Kidney tubule cell (primary cell): ENCODE measurements at places on chromosomes 1 and 21.

DNA sequence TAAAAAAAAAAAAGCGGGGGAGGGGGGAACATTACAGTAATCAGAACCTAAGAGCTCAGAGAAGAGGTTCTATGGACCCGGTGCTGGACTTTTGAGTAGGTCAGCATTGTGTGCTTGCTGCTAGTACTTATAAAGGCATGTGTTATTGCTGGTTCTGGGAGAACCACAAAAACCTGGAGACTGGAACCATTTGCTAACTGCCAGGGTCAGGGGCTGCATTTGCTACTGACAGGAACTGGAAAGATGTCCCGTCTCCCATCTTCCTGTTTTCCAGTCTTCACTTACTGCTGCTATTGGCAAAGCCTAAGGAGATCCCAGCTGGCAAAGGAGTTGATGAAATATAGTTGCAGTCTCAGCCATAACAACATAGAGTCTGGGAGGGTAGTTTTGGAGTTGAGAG, 4.3 kb downstream of the RNF2 start:
- DNase-seq: no peak

DNA sequence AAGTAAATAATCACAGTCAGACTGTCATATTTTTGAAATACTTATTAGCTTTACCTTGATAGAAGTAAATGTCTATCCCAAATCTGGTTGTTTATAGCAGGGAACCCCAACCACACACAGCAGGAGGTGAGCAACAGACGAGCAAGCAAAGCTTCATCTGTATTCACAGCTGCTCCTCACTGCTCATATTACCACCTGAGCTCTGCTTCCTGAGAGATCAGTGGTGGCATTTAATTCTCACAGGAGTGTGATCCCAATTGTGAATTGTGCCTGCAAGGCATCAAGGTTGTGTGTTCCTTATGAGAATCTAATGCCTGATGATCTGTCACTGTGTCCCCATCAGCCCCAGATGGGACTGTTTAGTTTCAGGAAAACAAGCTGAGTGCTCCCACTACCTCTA, 104.3 kb downstream of the GPATCH2 start:
- DNase-seq: no peak

GRCh38 chr21:15437883-15438282, 291.9 kb upstream of the USP25 start:
- peak; percentile 67 for DNase-seq

GRCh38 chr1:74964508-74965102, 169.6 kb upstream of the LHX8 start:
- DNase-seq: no peak

- DNase-seq: no peak
These were observed 151.5 kb downstream of the PEX14 start for GRCh38 chr1:10626131-10626731.

- peak; percentile 77 for DNase-seq
These were observed 79.0 kb downstream of the MRPL37 start for GRCh38 chr1:54278941-54279422.

DNA sequence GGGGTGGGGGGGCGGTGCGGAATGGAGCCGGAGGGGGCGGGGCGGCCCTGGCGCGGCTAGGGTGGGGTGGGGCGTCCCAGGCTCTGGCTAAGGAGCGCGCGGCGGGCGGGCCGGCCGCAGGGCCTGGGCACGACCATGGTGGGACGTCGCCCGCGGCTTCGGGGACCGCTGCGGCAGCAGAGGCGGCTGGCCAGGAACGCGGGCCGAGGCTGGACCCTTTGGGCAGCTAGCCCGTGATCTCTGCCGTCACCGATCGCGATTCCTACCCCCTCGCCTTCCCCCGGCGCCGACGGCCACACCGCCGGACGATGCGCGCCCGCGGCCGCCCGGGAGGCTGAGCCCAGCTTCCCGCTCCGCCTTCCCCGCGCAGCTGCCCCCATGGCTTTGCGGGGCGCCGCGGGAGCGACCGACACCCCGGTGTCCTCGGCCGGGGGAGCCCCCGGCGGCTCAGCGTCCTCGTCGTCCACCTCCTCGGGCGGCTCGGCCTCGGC, at the start of gene MAP3K21:
Gene MAP3K21, plus strand, starts transcription at position 74 of the 491 bp plus-strand sequence. Its CDS starts 305 bp downstream, at position 379.
- DNase-seq: no peak

DNA sequence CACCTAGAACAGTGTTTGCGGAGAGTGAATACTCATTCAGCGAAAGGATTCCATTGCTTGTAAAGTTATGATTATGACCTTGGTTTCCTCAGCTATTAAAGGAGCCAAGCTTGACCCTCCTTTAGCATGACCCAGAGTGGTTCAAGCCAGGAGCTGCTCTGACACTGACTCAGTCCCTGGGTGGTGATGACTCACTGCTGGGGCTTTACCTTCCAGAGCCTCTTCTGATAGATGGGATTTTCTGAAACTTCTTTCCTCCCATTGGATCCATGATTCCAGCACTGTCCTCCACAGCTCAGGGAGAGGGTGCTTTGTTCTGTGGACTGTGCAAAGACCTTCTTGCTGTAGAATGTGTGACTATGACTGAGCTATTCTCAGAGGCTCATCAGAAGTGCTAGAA, 77.4 kb downstream of the S1PR1 start:
- DNase-seq: peak; percentile 96

- no peak for DNase-seq
These were observed 3.5 kb downstream of the SPOCD1 start for GRCh38 chr1:31812158-31812829.

GRCh38 chr1:43597028-43597427, 52.9 kb upstream of the KDM4A start:
- no peak for DNase-seq

- peak; percentile 28 for DNase-seq
These were observed 995 bp upstream of the KIF26B start for GRCh38 chr1:245153552-245154428.

DNA sequence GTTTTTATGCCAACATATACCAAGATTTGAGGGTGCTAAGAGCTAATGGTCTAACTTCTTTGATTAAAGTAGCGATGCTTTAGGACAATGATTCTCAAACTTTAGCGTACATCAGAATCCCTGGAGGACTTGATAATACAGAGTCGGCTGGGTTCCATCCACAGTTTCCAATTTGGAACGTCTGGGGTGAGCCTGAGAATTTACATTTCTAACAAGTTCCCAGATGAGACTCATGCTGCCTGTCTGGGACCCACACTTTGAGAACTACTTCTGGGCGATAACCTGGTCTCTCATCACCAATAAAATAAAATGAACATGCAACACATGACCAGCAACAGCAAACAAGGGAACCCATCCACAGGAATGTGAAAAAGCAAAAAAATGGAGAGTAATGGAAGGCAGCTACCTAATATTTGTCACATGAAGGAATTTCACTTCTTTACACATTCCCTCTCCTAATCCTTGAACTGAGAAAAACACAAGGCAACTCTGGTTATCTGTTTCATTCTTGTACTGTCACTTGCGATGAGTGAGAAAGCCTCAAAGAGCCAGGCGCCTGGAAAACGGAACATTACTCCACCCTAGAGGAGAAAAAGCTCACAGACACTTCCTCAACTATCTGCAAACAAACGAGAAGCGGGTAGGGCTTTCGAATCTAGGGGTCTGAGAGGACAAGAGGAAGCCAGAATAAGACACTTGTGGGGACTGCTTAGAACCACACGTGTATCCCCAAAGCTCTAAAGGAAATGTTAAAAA, 14.0 kb downstream of the HSF2BP start:
- DNase-seq: peak; percentile 67

- no peak for DNase-seq
These were observed 14.1 kb upstream of the RASSF5 start for GRCh38 chr1:206493279-206493678.

DNA sequence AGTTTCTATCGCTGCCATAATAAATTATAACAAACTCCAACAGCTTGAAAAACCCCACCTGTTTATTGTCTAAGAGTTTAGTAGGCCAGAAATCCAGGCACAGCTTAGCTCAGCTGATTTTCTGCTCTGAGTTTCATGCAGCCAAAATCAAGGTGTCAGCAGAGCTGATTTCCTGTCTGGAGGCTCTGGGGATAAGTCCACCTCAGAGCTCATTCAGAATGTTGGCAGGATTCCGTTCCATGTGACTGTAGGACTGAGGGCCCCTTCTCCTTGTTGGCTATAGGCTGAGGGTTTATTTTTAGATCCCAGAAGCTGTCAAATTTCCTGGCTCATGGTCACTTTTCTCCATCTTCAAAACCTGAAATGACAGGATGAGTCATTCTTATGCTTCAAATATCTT, 91.6 kb upstream of the CHODL start:
- no peak for DNase-seq

GRCh38 chr1:43868741-43869067, 64.9 kb upstream of the ARTN start:
- no peak for DNase-seq

- DNase-seq: peak; percentile 37
These were observed 38.2 kb downstream of the H3-3A start for GRCh38 chr1:226100436-226101391.

GRCh38 chr1:27476237-27476636, 13.7 kb downstream of the WASF2 start:
- no peak for DNase-seq

DNA sequence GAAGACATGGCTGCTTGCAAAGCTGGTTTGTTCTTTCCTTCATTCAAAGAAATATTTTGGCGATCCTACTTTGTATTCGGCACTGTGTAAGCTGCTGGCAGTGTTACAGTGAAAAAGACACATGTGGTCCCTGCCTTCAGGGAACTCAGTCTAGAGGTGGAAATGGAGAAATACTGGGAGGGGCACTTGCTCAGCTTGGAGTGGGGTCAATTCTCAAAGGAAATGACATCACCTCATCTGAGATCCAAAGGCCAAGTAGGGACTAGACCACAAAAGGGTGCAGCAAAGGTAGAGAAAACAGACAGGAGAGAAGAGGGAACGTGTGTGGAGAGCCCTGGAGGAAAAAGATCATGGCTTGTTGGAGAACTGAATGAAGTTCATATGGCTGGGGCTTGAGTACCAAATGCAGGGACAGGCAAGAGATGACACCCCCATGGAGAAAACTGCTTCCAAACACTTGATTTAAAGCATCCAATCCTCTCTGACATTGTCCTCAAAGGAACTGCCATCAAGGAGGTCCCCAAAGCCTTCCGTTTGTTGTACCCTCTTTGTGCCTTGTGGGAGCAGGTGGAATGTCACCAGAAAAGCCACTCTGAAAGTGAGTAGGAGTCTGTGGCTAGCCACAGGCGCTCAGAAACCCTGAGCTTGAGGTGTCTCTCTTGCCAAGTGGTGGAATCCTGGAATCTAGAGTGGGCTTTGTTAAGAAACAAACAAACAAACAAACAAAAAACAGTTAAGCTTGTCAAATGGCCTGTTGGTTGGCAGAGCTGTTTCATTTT, 48.3 kb upstream of the TDRD10 start:
- peak; percentile 61 for DNase-seq

- peak; percentile 65 for DNase-seq
These were observed 3.3 kb upstream of the UTP11 start for GRCh38 chr1:38009088-38009840.

DNA sequence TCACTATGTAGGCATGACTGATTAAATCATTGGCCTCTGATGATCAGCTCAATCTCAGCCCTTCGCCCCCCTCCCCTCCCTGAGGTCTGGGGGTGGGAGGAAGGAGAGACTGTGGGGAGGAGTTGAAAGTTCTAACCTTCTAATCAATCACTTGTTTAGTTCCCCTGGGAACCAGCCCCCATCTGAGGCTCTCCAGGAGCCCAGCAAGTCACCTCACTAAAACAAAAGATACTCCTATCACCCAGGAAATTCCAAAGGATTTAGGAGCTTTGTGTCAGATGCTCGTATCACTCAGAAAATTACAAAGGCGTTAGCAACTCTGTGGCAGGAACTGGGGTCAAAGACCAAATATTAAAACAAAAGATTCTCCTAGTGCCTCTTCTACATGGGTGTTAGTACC, 21.6 kb downstream of the SYF2 start:
- DNase-seq: no peak

DNA sequence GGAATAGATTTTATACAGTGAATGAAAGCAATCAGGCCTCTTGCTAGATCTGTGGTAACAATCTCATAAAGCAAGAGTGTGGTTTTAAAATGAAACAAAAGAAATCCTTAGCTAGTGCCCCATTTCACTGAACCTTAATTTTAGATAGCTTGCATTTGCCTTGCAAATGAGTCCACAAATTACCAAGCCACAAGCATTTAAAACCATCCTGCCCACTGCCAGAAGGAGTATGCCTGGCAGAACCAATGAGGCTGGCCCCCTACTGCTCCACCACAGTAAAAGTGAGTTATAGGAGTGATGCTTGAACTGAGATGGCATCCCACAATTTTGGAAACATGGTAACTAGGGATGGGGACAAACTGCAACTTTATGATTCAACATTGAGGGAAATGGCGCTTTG, 206.4 kb upstream of the LMO4 start:
- no peak for DNase-seq

DNA sequence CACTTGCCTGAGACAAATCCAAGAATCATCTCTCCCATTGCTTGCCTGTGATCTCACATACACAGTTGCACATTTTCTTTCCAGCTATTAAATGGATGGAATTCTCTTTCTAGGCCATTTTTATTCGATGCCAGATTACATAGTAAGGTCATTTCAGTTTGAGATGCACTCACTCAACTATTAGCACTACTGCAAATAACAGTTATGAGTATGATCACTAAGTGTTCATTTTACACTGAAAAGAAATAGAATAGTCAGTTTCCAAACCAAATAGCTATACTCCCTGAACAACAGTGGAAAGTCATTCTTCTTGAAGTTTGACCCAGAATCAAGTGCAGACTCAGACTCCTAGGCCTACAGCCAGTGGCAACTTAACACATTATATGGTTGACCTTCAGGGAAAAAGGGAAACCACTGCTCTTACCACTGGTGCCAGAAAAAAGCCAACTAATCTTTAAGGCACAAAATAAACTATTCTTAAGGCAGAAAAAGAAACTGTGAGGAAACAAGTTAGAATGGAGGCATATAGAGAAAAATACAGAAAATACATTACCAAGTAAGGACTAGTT, 31.5 kb downstream of the WNT2B start:
- no peak for DNase-seq

GRCh38 chr1:196516373-196516772, 91.9 kb downstream of the KCNT2 start:
- DNase-seq: no peak

- DNase-seq: no peak
These were observed 5.3 kb downstream of the CHD1L start for GRCh38 chr1:147247656-147248238.

GRCh38 chr1:24125456-24125855, 13.5 kb upstream of the MYOM3 start:
- no peak for DNase-seq

DNA sequence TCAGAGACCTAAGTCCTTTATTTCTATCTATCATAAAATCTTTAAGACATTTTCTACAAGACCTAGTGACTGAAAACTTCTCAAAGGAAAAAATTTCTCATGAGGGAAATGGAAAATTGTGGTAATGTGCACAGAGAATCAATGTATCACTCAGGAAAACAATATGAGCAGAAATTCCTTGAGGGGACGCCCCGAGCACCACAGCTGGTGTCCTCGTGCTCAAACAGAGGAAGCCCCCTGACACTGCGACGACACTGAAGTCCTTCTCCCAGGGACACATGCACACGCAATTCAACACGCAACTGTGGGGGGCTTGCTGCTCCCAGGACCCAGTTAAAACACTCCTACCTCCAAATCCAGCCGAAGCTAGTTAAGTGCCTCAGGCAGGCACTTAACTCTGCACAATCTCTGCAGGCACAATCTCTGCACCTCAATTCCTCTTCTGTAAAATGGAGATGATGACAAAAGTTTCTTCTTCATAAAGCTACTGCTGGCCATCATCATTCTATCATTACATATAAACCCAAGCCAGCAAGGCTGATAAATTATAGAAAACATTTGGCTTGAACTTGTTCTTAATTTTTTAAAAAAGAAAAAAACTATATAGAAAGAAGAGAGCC, 16.0 kb downstream of the ZBTB17 start:
- DNase-seq: no peak
